ENCODE measurements at places on chromosomes 4 and X.

DNA sequence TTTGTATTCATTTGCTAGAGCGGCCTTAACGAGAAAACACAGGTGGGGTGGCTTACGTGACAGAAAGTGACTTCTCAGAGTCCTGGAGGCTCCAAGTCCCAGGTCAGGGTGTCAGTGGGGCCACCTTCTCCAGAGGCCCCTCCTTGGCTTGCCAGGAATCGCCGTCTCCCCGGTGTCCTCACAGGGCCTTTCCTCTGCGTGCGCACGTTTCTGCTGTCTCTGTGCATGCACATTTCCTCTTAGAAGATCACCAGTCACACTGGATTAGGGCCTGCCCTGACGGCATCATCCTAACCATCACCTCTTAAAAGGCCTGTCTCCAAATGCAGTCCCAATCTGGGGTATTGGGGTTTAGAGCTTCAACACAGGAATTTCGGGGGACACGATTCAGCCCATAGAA is 63.8 kb upstream of the HELT start:
- no peak for DNase-seq

- DNase-seq, result no peak
Measured at GRCh38 chr4:7811536-7812191, 128.0 kb downstream of the AFAP1 start.

- DNase-seq, result peak; percentile 83
Measured at GRCh38 chr4:137678796-137679195, 146.5 kb upstream of the PCDH18 start.

- peak; percentile 96 for DNase-seq
Measured at GRCh38 chr4:150072906-150073714, 5.1 kb upstream of the DCLK2 start.

DNA sequence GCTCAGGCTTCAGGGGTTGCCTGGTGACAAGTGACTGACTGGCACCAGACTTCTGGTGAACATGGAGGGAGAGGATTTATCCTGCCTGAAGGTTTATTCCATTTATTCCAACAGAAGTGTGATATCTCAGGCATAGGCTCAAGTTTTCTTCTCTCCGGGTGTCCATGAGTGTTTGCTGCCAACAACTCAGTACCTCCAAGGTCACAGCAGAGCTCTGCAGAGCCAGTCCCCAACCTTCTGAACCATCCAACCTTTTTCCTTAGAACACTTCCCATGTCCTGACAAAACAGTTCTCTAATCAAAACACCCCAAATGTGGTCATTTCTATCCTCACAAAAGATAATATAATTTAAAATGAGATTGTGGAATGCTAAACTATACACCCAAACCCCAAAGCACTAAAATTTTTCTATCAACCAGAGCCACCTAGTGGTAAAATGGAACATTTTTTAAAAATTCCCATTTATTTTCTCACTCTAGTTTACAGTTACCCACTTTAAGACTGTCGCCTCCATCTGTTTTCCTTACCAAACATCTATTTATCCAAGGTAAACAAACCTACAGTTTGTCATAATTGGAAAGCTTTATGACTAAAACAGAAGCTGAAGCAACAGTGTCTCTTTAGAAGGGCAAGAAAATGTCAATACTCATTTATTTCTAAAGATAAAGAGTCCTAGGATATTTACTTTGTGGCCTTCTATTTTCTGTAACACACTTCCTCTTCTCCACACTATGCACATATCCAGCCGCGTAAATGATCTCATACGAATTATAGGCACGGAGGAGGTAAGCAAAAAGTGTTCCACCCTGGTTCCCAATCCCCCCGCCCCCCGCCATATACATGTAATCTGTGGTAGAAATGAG is 39.5 kb downstream of the TMEM154 start:
- DNase-seq, result peak; percentile 36

GRCh38 chr4:63620271-63620670 is 789.0 kb downstream of the TECRL start:
- DNase-seq, result no peak

GRCh38 chr4:138688408-138689085 is 327.0 kb upstream of the NOCT start:
- DNase-seq, result no peak

DNA sequence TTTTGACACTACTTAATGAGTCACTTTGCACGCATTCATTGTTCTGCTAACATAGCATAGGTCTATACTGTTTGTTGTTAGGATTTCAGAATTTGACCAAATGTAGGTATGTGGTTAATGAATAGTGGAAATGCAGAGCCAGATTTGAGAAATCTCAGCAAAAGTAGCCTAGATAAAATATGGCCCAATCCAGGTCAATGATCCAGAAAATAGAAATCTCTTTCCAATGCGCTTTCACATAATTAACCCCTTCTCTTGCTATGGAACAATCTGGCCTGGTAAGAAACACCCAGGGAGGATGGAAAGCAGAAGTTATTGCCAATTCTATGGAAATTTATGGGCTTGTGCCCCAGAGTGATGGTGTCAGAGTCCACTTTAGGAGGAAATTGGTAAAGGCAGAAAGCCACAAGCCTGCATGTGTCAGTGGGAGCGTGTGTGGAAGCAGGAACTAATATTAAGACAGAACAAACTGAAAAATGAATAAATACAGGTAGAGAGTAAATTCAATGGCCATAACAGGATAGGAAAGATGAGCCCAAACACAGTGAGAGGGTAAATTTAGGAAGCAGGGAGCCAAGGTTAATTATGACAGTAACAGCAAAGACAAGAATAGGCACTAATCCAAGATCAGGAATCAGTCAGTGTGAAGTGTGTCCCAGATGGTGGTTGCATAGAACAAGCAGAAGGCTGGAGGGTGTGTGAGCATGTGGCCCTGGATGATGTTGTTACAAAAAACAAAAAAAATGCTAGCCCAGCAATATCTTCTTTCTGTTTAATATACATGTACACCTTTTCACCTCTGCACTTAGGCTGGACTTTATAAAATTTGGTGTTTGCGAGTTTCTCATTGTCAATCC is 102.9 kb downstream of the SYTL5 start:
- no peak for DNase-seq

DNA sequence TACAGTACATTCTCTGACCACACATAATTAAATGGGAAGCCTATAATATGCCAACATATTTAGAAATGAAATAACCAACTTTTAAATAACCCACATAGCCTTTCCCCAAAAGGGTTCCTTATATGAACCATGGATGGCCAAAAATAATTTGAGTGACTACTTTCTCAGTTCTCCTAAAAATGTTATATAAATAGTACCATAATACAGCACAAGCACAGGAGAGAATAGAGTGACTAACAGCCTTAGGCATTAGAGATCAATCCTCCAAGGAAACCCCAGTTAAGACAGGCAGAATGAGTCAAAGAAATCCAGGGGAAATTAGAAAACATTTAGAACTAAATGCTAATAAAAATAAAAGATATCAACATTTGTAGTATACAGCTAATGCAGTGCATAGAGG is 50.2 kb downstream of the ANKRD17 start:
- peak; percentile 75 for DNase-seq

- DNase-seq, result no peak
Measured at GRCh38 chr4:1227816-1228215, 21.1 kb downstream of the CTBP1 start.

- DNase-seq, result peak; percentile 63
Measured at GRCh38 chr4:137819964-137820383, 287.7 kb upstream of the PCDH18 start.

DNA sequence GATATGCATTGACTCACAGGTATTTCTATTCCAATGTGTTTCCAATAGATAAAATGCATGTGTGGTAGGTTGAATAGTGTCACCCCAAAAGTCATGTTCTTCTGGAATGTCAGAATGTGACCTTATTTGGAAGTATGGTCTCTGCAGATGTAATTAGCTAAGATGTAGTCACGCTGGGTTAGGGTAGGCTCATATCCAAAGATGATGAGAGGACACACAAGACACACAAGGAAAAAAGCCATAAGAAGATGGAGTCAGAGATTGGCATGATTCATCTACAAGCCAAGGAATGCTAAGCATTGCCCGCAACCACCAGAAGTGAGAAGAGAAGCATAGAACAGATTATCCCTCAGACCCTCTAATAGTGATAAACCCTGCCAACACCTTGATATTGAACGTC is 17.5 kb downstream of the ZNF330 start:
- DNase-seq, result no peak

GRCh38 chrX:153303276-153304262 is 18.0 kb downstream of the PNMA6F start:
- no peak for DNase-seq

DNA sequence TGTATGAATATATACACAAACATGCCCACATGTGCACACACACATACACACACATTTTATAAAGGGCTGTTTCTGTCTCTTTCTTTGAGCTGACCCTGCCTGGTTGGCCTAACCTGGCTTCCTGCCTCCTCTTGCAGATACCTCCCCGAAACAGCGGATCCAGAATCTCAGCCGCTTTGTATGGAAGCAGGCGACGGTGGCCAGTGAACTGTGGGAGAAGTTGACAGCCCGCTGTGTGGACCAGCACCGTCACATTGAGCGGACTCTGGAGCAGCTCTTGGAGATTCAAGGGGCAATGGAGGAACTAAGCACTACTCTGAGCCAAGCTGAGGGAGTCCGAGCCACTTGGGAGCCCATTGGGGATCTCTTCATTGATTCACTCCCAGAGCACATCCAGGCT is 21.9 kb downstream of the DRP2 start:
- no peak for DNase-seq

DNA sequence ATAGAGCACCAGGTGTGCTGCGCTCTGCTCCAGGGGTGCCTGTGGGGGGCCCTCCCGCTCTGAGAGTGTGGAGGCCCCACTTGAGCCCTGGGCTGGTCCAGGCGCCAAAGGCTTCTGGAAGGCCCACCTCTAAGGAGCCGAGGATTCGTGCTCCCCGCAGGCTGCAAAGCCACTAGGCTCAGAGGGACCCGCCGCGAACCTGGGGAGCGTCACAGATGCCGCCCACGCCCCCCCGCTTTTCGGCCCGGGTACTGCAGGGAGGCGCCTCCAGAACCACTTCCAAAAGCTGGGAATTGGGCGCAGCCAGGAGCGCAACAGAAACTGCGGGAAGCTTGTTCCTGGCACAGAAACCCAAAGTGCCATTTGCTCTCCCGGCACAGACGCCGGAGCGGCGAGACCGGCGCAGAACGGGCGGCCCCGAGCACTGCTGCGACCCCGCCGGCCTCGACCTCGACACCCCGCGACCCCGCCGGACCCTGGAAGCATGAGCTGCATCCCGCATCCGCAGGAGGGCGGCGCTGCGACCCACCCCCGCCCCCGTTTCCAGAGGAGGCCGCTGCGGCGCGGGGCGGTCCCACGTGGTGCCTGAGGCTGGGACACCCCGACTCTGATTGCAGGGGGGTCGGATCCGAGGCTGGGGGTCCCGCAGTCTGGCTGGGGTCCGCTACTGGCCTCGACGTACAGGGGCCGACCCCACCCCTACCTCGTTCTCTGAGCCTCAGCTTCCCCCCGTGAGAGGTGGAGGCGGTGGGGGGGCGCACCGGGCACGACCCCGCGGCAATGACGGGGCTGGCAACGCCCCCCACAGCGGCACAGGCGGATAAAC is 30.8 kb downstream of the CPLX1 start:
- DNase-seq, result no peak

DNA sequence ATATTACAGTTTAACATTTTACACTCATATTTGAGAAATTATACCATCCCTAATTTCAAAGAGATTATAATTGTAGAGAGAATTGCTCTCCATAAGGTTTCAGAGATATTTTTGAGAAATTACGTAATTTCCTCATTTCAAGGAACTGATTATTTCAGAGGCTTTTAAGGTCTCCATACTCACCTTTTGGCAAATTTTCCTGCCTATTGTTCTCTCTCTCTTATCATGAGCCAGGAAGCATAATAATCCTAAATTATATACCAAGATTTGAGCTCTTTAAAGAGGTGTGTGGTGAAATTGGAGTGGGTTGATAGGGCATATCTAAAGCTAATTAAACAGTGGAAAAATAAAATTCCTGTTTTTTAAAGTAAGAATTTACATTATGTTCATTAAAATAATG is 248.9 kb upstream of the FTHL17 start:
- no peak for DNase-seq

DNA sequence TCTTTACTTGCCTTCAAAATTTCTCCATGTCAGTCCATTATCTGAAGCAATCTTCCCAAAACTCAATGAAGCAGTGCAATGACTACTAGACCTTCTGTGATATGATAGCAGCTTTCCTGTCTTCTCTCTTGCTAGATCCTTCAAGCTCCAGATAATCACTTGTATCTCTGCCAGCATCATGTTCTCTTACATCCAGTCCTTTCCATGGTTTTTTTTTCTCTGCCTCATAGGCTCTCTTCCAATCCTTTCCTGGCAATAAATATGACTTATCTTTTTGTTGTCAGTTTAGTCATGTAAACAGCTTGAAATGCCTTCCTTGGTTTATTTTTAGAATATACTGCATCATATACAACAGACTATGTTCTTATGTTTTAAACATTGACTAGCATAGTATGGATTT is 193.5 kb downstream of the CFAP299 start:
- peak; percentile 14 for DNase-seq

All from fibroblast of mammary gland (primary cell).